ENCODE measurements at places on chromosomes 1 and 21. TPM values are rescaled to one million over a fixed set of nuclear protein-coding genes. Genes with fewer than 3 reads are reported as not detected.

DNA sequence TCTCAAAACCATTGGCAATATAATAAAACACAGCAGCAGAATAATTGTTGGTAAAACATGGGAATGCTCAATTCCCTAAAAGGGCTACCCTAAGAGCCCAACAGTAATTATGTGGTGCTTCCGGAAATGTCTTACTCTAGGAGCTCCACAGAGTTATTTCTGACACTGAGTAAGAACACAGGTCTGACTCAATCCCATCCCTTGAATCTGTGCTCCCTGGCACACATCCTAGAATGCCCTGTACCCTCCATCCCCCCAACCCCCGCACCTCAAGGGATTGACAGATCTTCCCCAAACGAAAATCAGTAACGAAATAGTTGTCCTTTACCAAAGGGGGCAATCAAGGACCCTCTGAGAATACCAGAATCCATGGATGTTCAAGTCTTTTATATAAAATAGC, 71.9 kb downstream of the SMYD2 start:
- DNase-seq: no peak

DNA sequence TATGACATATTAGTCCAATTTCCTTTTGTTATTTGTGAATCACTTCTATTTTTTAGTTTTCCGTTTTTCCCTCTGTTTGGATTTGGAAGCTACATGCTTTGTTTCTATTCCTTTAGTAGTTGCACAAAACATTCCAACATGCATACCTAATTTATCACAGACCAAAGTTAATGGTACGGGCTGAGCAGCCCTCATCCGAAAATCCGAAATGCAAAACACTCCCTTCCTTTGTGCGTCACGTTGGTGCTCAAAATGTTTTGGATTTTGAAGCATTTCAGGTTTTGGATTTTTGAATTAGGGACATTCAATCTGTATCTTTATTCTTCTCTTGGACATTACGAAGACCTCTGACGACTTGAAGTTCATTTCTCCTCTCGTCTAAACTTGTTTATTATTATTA, 124.8 kb downstream of the PCNX2 start:
- DNase-seq: no peak

- no peak for DNase-seq
Observed at GRCh38 chr21:14405225-14405624, 22.3 kb upstream of the HSPA13 start.

DNA sequence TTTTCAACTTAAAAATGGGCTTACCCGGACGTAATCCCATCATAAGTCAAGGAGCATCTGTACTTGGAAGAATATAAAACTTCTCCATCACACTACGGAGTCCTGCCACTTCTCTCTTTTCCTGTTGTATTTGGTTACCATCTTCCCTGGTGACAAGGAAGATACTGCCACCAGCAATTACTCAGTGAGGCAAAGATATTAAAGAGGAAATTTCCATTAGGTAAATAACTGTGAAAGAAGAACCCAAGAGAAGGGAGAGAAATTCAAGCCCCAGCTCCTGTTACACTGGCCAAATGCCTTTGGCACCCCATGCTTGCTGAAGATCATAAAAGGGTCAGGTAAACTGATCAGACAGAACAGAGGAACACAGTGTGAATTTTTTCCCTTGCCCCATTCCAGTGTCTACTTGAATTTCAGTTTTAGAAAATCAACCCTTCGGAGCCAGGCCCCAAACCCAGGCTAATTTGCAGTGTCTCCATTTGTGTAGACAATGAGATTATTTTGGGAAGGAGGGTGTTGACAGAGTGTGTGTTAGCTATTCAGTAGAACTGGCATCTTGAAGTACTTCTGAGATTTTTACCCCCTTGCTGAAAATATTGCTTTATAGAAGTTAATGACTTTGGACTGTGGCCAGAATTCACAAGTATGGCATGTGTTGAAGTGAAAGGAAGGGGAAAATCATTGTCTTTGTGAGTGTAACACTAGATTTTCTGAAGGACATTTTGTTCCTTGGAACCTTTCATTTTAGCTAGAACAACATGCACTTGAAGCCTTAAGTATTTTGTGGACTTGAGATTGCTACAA, 167.1 kb downstream of the DHRS3 start:
- no peak for DNase-seq

DNA sequence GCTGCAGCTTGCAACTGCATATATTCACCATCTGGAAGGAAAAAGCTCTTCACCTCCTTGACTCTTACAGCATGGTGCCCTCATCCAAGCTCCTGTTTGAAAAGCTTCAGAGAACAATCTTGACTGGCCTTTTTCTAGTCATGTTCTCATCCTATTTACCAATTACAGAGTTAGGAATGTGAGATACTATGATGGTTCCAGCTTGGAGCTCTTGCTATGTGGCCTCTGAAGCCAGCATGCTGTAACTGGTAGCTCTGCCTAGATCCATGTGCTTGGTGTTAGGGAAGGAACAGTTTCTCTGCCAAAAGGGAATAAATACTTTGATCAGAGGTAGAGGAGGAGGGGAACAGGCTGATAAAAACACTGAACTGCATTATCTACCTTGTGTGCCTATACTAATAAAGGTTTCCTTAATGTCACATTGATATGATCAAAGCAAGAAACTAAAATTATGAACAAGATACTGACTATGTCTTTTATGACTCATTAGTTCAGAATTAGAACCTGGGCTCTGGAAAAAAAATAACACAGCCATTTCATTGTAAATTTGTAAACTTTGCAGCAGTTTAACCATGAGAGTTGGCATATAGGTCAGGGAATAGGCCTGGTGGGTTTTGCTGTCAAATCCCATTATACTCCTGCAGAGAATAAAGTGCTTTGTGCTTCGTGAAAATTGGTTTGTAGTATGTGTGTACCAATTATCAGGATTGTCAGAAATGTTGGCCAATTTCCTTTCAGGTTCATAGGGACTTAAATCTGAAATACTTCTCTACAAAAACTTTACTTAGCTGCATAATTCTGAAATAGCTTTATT, 92.7 kb downstream of the LEPR start:
- no peak for DNase-seq

DNA sequence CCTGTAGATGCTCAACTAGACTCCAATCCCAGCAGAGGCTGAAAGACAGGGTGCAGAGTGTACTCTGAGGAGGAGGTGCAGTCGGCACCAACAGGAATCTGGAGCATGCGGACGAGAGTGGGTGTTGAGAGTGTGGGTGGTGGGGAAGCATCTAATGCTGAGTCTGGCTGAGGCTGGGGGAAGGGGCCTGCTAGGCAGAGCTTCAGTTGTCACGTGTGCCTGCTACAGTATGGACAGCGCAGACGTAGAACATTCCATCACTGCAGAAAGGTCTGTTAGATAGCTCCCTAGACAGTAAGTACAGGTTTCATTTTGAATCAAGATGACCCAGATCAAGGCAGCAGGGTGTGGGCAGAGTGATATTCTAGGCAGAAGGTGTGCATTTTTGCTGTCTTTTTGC, 23.1 kb downstream of the SNAP47 start:
- peak; percentile 65 for DNase-seq

DNA sequence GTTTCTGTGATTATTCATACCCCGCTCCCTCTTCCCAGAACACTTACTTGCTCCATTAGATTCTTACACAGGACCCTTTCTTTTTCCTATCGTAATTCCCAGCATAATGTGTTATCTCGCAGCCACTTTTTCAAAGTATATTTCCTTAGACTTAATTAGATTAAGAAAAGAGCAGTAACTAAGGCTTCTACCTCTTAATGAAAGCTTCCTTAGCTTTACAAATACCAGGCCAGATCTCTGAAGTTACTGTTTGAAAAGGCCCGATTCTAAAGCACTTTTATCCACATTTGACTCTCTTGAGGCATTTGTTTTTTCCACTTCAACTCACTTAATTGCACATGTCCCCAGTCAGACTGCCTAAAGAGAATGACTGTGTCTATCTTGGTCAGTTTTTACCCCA, 1264.3 kb upstream of the ADGRL2 start:
- DNase-seq: no peak

GAS5 gene
- total RNA-seq: 913 TPM

UBQLN4 gene
- total RNA-seq: 32.7 TPM

RGS1 gene
- total RNA-seq: 27.1 TPM

KRTAP10-4 gene
- not detected for total RNA-seq

Measured in activated CD4-positive, alpha-beta memory T cell treated with anti-CD3 and anti-CD28 coated beads for 36 hours (primary cell).